ENCODE measurements at places on chromosomes 7 and 10.

DNA sequence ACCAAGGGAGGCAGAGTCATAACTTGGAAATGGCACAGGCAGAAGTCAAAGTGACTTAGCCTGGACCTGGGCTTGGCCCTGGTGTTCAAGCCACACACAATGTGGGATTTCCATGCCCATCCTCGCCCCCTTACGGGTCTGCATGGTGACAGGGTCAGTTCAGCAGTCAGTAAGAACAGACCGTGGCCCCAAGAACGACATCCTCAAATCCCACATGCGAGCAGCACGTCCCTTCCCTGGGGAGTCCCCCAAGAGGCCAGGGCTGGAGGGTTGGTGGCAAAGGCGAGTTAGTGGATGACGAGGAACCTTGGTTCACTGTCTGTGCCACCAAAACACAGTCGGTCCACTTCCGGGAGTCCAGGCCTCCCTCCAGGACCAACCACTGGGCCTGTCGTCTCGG lies 93.3 kb upstream of the MGMT start:
- DNase-seq = no peak

GRCh38 chr7:5431560-5432015 lies 8.0 kb upstream of the TNRC18 start:
- no peak for DNase-seq

- no peak for DNase-seq
Measured at GRCh38 chr7:149307775-149308501, 45.9 kb downstream of the ZNF783 start.

DNA sequence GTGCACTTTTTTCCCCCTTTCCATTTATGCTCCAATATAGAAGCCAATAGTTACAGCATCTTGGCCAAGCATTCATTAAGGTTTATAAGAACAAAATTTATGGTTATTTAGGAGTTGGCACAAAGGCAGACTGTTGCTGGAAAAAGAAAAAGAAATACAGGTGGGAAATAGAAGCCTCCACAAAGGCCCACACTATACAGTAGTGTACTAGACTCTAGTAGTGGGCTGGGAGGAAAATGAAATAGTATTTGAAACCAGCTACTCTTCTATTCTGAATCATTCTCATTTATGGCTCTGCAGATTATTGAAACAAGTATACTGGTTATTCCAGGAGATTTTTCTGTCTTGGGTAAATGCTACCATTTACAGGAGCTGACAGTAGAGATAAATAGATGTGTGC lies 80.9 kb upstream of the CDK6 start:
- DNase-seq = no peak

- DNase-seq = no peak
Measured at GRCh38 chr7:45036317-45036716, 36.3 kb downstream of the CCM2 start.

All from IMR-90 (cell line).